ENCODE measurements at places on chromosomes 2 and 18. TPM values are rescaled to one million over a fixed set of nuclear protein-coding genes. Genes with fewer than 3 reads are reported as not detected.

DNA sequence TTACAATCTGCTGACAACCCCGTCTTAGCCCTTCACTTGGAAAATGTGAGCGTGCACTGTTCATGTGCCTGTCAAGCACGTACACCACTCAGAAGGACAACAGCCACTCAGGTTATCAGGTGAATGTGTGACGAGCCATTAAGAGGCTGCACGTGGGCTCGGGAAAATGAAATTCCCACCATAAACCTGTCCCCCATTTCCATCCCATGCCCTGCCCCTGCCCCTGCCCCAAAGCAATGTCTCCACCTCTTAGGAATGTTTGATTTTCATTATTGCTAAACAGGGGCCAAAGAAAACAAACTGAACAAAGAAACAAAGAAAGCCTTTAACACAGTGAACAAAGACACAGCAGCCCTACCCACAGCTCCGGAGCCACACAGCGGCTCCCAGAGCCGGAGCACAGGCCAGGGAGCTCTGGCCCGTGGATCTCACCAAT, 90.5 kb downstream of the TMEM18 start:
- no peak for DNase-seq

DNA sequence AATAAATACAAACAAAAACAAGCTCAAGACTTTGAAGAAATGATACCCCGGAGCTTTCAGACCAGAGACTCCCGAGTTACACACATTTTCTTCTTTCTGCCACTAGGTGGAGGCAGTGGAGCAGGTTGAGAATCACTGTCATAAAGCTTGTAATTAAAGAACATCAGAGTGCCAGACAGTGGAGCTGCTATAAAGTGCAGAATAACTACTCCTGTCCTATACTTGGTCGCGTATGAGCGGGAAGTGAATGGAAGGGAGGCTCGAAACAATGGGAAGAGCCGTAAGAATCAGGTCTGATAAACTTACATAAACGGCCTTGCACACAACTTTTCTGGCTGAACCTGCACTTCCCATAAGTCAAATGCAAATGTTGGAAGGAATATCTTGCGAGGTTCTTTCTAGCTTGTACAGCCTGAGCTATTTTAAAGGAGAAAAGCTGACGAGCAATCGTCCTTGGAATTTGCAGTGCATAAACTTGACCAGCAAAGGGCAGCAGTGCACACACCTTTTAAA, 189.0 kb downstream of the RPIA start:
- no peak for DNase-seq

GRCh38 chr2:25026008-25026530, 15.8 kb upstream of the EFR3B start:
- DNase-seq = no peak

GRCh38 chr2:191675807-191676721, 1.9 kb upstream of the NABP1 start:
- peak; percentile 31 for DNase-seq

DNA sequence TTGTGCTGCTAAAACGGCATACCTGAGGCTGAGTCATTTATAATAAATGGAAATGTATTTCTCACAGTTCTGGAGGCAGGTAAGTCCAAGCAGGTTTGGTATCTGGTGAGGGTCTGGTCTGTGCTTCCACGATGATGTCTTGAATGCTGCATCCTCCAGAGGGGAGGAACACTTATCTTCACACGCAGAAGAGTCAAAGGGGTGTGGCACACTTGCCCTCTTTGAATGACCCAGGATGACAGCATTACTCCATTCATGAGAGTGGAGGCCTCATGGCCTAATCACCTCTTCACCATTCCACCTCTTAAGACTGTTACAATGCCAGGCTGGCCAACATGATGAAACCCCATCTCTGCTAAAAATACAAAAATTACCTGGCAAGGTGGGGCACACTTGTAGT, 61.0 kb downstream of the NCAPH start:
- DNase-seq = no peak

GRCh38 chr2:214775971-214776370, 33.5 kb downstream of the BARD1 start:
- no peak for DNase-seq

- DNase-seq = no peak
Observed at GRCh38 chr2:176079831-176080539, 3.8 kb downstream of the EVX2 start.

DNA sequence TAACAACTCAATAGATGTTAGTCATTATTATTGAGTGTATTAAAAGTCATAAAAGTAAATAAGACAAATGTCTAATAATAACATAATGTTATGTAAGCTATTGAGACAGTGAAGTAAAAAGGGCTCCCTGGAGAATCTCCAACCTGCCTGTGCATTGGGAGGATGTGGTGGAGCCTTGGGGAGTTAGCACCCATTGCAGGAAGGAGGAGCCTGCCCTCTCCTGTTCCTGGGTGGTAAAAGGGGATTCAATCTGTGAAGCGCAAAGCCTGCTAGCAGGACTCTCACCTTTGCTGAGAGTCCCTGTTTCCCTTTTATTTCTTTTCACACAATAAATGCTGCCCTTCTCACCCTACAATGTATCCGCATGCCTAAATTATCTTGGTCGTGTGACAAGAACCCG, 206.1 kb downstream of the RAB3GAP1 start:
- no peak for DNase-seq

DNA sequence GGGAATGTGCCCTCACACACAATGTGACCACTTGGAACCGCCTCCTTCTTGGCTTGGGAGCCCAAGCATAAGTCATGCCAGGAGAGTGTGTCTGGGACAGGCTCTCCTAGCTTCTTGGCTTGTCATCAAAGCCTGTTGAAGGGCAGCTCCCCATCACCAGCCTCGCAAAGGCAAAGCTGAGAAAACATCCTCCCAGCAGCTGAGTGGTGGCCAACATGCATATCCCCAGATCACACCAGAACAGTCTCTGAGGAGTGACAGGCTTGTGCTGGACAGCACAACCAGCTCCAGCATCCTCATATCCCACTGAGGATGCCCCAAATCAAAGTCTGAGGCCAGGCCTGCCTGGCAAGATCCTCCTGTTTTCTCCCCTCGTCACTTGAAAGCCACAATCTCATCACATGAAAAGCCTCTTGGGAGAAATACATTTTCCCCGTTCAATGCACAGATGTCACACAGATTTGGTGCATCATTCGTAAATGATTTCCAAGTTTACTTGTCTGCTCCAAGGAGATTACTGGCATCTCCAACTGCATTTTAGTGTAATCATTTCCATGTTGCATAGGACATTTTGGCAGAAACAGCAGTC, 269.3 kb downstream of the TTC32 start:
- DNase-seq = no peak

DNA sequence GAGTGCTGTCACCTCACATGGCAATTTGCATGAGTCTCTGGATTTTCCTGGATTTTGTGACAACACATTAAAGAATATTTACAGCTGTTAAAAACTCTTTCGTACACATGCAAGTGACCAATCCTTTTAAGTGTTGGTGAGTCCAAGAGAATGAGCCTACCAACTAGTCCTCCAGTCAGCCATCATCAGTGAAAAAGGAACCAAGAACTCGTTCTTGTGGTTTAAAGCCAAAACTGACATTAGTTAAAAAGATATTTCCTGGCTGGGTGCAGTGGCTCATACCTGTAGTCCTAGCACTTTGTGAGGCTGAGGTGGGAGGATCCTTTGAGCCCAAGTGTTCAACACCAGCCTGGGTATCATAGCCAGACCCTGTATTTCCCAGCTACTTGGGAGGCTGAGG, 215.4 kb upstream of the ITGA4 start:
- no peak for DNase-seq

- no peak for DNase-seq
Observed at GRCh38 chr2:106602042-106602441, 114.9 kb downstream of the CD8B2 start.

GRCh38 chr2:36597003-36597531, 901 bp downstream of the FEZ2 start:
- no peak for DNase-seq

CIB4 gene
- not detected for total RNA-seq

GALNT3 gene
- 0.31 TPM for total RNA-seq

CHN1 gene
- 1.4 TPM for total RNA-seq

PSTPIP2 gene
- 6.0 TPM for total RNA-seq

ECEL1 gene
- total RNA-seq = 1.3 TPM

ABCB6 gene
- total RNA-seq = 30.4 TPM

CAPN13 gene
- total RNA-seq = 0.09 TPM

EFEMP1 gene
- 3.0 TPM for total RNA-seq

MROH2A gene
- 1.7 TPM for total RNA-seq

MAPRE3 gene
- 22.3 TPM for total RNA-seq

GKN2 gene
- total RNA-seq = not detected

CELF4 gene
- total RNA-seq = not detected

MYO7B gene
- total RNA-seq = 0.37 TPM

POTEC gene
- not detected for total RNA-seq

MFSD6 gene
- total RNA-seq = 1.5 TPM

TCF7L1 gene
- total RNA-seq = 5.0 TPM

ARHGAP25 gene
- total RNA-seq = 3.3 TPM

LYPD6 gene
- 0.09 TPM for total RNA-seq

All from right lobe of liver (tissue), 6 donors.